ENCODE measurements at places on chromosomes 7 and 10.

DNA sequence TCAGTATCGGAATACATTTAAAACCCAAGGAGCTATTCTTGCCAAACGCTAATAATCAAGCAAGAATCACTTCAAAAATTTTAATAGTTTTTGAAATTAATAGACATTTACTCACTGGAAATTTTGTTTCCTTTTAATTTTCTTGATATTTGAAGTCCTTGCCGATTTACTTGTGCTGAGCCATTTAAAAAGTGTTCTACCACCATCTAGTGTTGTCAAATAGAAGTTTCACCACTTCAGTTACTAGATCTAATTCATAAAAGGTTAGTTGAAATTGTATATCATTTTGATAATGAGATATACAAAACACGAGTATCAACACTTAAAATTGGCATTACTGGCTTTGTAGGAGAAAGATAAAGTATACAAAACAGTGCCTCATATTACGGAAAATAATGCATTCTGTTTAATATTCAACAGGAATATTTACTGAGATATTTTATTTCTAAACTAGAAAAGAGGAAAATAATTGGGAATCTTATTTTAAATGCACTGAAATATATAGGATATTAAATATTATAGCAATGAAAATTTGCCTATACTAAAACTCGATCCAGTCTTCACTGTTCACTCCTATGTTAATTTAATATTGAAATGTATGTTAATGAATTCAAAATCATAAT is 664.8 kb upstream of the SEMA3D start:
- no peak for DNase-seq

DNA sequence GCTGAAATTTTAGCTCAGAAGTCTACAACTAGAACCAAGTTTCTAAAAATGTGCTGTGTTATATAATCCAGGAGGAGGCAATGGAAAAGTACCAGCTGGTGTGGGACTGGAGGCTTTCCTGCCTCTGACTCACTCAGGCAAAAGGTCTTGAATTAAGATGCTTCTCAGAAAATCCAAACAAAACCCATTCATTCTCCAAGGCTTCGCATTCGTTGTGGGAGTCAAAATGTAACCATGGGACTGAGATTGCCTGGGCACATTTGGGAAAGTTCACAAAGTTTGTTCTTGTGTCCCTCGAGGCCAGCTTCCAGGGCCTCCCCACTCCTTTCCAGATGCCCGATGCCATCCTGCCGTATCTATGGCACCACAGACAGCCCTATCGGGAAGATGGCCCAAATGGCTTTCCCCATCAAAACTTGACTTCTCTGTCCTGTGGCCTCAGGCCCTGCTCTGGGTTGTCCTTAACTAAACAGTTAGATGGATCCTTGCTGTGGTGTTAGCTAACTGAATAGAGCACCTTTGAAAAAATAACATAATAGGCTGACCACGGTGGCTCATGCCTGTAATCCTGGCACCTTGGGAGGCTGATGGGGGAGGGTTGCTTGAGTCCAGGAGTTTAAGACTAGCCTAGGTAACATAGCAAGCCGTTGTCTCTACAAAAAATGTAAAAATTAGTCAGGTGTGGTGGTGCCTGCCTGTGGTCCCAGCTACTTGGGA is 180.5 kb downstream of the PFKFB3 start:
- no peak for DNase-seq

DNA sequence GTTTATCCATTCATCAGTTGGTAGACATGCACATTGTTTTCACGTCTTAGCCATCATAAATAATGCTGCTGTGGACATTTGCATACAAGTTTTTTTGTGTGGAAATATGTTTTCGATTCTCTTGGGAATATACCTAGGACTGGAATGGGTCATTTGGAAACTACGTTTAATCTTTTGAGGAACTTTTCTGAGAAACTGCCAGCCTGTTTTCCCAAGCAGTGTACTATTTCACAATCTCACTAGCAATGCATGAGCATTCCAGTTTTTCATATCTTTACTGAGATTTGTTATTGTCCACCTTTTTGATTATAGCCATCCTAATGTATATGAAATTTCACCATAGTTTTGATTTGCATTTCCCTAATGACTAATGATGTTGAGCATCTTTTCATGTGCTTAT is 95.7 kb upstream of the JAZF1 start:
- DNase-seq = no peak

- no peak for DNase-seq
Observed at GRCh38 chr7:15508258-15508657, 53.6 kb downstream of the AGMO start.

DNA sequence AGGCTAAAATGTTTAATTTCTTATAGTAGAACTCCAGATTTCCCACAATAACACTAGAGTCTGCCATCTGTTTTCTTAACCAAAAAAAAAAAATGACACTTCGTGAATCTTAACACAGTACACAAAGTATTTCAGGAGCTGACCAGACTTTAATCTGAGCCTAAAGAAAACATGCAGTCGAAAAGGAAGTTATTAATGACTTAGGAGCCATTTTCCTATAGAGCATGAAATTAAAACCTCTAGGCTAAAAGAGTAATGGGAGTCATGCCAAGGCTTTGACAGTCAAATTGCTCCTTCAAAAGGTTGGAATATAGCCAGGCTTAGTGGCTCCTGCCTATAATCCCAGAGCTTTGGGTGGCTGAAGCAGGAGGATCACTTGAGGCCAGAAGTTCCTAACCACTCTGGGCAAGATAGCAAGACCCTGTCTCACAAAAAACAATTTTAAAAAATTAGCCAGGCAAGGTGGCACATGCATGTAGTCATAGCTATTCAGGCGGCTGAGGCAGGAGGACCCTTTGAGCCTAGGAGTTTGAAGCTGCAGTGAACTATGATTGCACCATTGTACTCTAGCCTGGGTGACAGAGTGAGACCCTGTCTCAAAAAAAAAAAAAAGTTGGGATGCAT is 13.6 kb downstream of the MICU1 start:
- no peak for DNase-seq

DNA sequence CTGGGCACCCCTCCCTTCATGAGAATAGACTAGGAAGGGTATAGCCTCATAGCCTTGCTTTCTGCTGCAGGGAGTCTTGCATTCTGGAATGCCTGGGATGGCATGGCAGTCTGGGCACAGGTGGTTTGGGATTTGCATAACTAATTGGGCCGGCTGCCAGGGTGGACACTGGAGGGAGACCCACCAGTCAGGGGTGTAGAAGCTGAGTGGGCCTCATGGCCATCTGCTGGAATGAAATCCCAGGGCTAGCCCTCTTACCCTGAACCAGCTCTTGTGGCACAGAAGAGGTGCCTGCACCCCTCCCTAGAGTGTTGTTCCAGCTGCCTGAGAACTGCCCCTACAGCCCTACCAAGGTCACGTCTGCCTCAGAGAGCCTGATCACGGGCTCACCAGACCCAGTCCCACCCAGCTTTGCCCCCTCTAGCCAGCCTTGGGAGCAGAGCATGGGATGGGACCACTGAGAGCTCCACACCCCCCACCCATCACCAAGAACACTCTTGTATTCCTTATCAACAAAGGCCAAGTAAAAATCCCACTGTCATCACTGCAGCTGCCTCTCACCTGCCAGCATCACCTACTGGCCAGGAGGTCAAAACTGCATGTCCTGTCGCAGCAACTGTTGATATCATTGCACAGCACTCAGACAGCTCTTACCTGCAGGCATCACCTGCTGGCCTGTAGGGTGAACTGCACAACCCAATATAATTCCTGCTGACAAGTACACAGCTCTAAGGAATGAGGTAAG is 148.9 kb downstream of the ZEB1 start:
- no peak for DNase-seq

DNA sequence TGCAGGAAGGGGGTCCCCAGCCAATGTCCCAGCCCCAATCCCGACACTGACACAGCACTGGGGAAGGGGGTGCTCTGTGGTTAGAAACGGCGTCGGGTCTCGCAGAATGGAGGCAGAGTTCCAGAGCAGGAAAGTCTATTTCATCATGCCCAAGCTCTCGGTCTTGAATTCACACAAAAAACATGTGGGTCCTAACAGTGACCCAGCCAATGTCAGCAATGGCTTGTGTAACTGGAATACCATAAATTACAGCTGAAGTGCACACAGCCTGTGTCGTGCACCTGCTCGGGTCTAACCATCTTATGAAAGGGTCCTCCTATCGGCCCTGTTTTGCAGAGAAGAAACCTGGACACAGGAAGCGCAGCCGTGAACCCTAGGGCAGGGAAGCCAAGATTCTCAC is 324.1 kb downstream of the ADARB2 start:
- peak; percentile 9 for DNase-seq

DNA sequence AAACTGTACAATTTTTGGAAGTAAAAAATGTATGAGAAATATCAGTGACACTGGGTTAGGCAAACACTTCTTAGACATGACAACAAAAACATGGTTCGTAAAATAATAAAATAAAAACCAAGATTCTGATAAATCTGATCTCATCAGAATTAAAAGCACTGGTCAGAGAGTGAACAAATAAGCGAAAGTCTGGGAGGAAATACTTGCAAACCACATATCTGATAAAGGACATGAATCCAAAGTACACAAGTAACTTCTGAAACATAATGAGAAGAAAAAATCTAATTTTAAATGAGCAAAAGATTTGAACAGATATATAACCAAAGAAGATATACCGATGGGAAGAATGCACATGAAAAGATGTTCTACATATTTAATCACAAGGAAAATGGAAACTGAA is 91.5 kb downstream of the RTKN2 start:
- DNase-seq = no peak

GRCh38 chr10:121658611-121659010 is 60.4 kb upstream of the FGFR2 start:
- DNase-seq = no peak

GRCh38 chr10:79182781-79183467 is 114.2 kb downstream of the ZMIZ1 start:
- DNase-seq = no peak

DNA sequence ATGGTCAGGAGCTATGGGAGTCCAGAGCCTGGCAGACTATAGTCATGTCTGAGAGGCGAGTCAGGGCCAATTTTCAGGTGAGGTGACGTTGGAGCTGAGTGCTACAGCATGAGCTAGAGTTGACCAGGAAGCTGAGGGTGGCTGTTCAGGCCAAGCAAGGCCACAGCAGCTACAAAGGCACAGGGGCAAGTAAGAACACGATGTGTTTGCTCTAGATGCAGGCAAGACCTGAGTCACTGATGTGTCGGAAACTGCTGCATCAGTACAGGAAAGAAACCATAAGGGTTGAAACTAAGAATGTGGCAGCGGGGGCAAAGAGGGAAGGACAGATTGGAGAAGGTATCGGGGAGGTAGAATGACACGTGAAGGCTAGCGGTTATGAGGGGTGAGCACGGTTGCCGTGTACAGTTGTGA is 11.8 kb upstream of the RRP12 start:
- DNase-seq = no peak

- no peak for DNase-seq
Observed at GRCh38 chr7:74475243-74475986, 21.7 kb downstream of the GTF2IRD1 start.

DNA sequence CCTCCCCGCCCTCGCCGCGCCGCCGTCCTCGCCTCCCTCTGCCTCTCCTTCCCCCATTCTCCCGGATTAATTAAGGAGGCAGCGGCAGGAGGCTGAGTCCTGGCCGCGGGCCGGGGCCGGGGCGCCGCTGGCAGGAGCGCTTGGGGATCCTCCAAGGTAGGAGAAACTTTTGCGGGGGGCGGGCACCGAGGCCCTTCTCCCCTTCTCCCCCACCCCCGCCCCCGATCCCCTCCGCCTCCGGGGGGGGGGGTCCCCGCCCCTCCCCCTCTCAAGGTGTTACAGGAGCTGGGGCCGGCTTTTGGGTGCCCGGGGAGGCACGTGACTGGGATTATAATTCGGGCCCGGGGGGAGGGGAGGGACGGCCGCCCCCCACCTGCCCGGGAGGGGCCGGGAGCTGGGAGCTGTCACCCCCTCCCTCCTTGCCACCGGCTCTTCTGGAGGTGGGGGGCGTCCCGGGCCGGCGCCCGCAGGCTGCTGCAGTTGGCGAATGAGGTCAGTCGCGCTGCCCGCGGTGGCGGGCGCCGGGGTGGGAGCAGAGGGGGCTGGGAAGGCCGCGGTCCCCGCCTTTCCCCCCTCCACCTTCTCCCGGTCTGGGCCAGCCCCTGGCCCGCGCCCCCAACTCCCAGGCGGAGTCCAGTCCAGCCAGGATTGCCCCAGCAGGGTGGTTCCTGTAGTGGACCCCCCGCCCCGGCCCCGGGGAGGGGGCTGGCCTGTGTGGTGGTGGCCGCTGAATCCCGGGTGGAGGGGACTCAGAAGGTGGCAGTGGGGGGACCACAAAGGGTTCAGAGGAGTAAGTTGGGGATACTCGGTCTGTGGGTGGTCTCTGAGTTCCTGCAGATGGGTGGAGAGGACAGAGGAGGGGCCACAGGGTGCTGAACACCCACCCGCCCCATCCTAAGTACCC is 567 bp downstream of the GTF2IRD1 start:
- peak; percentile 67 for DNase-seq

DNA sequence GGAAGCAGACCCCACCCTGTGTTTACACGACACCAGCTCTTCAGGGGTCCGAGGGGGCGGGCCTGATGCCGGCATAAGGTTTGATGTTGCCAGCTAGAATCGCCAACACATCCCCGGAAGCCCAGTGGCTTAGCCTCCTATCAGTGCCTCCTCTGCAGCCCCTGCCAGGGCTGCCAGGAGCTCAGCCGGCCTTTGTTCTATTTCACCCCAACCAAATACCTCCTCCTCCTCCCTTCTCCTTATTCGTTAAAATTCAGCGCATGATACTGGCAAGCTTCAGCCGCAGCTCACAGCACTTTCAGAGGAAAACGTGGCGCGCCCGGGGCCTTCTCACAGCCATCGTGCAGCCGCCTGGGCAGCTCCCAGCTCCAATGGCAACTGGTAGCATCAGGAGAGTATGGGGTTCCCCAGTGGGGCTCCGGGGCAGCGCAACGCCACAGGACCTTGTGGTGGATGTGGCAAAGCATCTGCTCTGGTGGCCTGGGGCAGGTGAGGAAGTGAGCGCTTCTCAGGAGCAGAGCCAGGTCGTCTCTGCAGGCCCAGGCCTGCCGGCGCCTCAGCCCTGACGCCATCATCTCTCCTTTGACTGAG is 176.4 kb upstream of the RHEB start:
- DNase-seq = no peak

DNA sequence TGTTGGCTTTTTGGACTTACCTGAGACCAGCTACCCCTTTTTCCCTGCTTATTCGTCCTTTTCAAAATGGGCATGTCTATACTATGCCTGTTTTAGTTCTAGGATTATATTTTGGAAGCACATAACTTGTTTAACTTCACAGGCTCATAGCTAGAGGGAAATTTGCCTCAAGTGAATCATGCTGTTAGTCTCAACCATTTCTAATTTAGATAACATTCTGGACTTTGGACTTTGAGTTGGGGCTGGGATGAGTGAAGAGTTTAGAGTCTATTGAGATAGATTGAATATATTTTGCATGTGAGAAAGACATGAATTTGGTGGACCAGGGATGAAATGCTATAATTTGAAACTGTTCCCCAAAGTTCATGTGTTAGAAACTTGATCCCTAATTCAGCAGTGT is 554.6 kb upstream of the C7orf33 start:
- no peak for DNase-seq

DNA sequence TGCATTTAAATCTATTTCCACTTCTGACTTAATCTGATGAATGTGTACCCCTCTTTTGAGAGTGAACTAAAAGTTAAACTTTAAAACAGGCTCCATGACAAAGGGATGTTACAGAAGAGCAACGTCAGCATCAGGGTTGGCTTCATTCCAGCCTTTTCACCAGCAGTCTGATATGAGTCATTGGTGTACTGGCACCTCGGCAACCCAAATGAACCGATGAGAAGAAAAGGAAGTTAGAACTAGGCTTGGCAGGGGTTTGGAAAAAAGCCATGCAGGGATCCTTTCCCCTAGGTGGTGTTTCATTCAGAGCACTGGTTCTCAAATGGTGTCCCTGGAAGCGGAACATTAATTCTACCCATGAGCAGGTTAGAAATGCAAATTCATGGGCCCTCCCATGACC is 53.6 kb downstream of the SEC61G start:
- no peak for DNase-seq

- DNase-seq = no peak
Observed at GRCh38 chr7:70215491-70215890, 617.2 kb downstream of the AUTS2 start.
